SK-N-DZ (cell line): ENCODE measurements at places on chromosomes 2 and 18.

DNA sequence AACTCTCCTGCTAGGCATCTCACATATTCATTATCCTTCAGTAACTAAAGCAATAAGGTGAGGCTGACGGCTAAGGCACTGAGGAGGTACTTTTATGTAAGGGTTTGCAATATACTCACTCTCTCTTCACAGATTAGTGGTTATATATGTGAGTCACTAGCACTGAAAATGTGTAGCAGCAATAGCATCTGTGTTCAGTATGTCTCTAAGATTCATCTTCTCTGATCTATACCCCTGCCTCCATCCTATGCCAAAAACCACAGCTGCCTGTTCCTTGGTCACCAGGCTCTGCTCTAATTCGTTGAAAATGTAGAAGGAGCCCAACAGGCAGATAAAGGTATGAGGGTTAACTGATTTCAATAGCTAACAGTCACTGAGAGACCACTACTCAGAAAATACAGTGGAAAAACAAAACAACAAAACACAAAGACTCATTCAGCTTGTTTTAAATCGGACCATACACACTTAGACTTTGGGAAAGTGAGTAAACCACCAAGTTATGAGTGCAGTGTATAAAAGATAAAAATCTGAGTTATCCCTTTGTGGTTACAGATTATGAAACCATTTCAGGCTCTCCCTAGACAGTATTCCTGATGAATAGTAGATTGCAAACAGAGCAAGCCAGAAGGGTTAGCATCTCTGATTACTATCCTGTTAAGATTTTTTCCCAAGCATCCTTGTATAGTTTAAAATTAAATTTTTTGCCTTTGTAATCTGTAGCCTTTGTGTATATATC, 75.3 kb upstream of the CYP26B1 start:
- DNase-seq: no peak

DNA sequence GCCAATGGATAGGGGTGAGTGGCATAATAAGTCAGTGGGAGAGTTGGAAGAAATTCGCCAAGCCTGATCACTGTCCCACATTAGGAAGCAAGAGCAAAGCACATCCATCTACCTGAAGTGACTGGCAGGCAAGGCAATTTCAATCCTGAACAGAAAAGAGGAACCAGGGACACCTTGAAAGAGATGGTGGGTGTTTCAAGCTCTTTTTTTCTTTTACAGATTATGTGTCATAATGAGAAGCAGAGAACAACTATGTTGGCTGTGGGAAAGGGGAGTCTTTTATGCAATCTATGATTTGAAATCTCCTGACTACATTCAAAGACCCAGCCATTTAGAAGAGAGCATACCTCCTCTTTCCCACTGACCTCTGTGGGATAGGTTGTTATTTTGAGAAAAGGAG, 63.5 kb downstream of the TGIF1 start:
- no peak for DNase-seq

GRCh38 chr18:59001721-59002120, 137.0 kb downstream of the ZNF532 start:
- DNase-seq: no peak

GRCh38 chr2:25743132-25743830, 69.9 kb upstream of the DTNB start:
- no peak for DNase-seq

DNA sequence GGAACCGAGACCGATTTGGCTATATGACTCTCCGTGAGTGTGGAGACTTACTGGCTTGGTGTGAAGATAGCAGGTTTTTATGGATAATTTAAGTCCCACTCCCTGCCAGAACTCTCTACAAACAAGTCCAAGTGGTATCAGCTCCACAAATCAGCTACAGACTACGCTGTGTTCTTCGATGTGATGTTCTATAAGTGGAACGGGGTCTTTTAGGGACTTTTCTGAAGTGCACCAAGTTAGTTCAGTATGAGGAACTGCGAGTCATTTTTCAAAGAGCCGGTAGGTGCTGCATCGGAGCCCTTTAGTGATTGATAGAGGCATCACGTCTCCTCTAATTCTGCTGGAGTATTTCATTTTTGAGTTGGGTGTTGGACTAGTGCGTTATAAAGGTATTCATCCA, 107.1 kb downstream of the TSHZ1 start:
- no peak for DNase-seq

GRCh38 chr2:229815858-229816257, 101.5 kb upstream of the DNER start:
- DNase-seq: no peak

DNA sequence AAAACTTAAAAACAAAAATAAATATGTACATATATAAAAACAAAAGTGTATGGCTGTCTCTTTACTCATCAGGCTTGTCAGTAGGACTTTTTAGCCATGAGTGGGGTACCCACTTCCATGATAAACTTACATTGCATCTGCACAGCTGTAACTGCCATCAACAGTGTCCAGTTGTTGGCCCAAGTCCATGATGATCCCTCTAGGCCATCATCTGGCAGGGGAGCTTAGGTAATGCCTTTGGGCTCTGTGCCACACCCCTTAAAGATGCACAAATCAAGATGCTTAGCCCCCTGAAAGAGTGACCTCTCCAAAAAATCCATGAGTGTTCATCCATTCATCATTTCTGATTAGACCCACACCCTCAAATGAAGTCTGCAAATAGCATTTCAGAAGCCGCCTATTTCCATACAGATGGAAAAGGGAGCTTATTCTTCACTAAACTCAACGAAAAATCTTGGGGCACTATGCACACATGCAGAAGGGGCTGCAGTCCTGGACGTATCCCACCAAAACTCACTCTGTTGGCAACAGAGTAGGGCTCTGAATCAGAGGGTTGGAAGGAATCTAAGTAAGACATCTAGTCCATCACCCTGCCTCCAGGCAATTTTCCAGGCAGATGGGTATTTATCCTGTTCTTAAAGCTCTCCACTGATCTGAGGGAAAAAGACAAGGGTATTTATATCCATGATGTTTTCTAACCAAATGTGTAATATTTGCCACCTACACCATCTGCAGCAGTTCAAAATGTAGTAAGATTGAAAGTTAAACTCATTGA, 691.0 kb downstream of the ZEB2 start:
- no peak for DNase-seq

- DNase-seq: no peak
These were observed 8.0 kb upstream of the ANO7 start for GRCh38 chr2:241180495-241180894.

DNA sequence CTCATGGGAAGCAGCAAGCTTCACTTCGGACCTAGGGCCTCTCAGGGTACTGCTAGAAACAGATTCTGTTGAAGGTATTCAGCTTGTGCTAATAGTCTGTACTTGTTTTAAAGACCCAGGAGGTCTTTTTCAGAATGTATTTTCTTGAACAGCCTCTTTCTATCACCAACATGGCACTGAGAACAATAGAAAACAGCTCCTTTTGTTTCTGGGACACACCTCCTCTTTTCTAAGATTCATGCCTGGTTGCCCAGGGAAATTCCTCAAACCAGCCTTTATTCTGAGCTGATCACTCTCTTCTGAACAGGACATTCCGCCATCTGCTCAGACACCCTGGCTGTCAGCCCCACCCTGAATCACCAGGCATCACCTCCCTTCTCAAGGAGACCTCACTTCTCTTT, 389.6 kb downstream of the TGIF1 start:
- no peak for DNase-seq

DNA sequence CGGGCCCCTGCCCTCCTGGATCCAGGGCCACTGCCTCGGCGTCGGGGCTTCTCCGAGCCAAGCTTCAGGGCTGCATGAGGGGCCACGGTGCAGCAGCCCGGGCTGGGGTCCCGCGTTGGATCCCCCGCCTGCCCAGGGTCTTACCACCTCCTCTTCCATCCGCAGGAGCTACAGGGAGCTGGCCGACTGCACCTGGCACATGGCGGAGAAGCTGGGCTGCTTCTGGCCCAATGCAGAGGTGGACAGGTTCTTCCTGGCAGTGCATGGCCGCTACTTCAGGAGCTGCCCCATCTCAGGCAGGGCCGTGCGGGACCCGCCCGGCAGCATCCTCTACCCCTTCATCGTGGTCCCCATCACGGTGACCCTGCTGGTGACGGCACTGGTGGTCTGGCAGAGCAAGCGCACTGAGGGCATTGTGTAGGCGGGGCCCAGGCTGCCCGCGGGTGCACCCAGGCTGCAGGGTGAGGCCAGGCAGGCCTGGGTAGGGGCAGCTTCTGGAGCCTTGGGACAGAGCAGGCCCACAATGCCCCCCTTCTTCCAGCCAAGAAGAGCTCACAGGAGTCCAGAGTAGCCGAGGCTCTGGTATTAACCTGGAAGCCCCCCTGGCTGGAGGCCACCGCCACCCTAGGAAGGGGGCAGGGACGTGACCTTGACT, 52.1 kb downstream of the RAMP1 start:
- DNase-seq: no peak

DNA sequence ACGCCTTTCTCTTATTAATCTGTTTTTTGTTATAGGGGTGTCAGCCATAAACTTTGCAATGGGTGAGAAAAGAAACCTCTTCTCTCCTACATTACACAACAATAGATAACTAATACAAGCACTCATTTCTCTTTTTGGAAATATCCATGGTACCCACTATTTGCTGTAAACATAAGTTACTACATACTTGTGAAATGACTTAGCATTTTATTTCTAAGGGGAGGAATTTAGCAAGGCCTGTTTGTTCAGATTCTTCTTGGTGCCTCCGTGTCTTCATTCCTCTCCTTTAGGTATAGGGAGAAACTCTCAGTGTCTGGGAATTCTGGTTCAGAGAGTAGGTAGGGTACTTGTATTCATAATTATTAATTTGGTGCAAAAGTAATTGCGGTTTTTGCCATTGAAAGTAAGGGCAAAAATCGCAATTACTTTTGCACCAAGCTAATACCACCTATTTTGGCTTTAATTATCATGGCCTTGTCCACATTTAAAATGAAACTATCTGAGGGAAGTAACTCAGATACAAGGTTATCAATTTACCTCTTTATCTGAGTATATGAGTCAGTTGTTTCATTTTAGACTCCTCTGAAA, 134.8 kb downstream of the MREG start:
- DNase-seq: no peak

DNA sequence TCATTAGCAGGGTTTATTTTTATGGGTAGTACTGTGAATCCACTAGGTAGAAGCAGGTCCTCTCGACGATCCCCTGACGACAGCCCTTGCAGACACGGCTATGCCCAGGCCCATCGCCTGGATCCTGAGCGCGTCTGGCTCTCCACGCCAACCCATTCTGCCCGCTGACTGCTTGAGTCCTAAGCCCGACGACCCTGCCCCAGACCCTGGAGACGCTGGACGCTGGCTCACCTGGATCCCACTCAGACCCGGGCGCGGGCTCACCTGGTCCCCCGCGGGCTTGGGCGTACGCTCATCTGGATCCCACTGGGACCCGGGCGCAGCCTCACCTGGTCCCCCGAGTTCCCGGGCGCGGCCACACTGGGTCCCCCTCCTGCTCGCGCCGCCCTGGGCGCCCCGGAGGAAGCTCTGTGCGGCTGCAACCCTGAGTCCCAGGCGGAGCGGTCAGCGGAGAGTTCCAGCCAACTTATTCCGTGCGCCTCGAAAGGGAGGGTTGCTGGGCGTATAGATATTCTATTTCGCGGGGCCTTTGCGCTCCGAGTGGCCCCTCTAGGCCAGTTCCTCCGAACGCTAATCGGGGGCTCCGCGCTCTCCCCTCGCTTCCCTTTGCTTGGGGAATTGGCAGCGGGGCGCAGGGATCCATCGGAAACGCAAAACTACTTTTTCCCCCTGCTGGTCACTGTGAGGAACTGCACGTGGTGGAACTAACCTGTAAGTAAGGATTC, 22.4 kb upstream of the RMP24 start:
- peak; percentile 63 for DNase-seq

GRCh38 chr2:68279691-68280090, 27.4 kb upstream of the PPP3R1 start:
- no peak for DNase-seq

- DNase-seq: no peak
These were observed 95.3 kb downstream of the MREG start for GRCh38 chr2:215917953-215918620.

DNA sequence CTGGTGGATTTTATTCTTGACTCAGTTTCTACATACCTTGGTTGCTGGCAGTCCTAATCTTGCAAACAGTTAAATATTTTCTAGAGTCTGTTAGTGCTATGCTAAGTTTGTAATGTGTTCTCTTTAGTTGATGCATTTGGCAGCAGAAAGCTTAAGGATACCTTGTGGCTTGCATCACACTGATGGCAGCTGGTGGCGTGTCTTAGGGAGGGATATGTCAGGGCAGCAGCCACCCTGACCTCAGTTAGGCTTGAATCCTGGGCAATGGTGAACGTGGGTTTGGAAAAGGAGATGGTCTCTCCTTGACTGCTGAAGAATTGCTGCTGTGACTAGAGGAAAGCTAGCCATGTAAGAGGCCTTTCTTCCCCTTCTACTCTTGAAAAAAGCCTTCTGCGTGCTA, 4.2 kb downstream of the IAH1 start:
- DNase-seq: no peak

- no peak for DNase-seq
These were observed 33.4 kb downstream of the NEURL3 start for GRCh38 chr2:96471772-96472171.

DNA sequence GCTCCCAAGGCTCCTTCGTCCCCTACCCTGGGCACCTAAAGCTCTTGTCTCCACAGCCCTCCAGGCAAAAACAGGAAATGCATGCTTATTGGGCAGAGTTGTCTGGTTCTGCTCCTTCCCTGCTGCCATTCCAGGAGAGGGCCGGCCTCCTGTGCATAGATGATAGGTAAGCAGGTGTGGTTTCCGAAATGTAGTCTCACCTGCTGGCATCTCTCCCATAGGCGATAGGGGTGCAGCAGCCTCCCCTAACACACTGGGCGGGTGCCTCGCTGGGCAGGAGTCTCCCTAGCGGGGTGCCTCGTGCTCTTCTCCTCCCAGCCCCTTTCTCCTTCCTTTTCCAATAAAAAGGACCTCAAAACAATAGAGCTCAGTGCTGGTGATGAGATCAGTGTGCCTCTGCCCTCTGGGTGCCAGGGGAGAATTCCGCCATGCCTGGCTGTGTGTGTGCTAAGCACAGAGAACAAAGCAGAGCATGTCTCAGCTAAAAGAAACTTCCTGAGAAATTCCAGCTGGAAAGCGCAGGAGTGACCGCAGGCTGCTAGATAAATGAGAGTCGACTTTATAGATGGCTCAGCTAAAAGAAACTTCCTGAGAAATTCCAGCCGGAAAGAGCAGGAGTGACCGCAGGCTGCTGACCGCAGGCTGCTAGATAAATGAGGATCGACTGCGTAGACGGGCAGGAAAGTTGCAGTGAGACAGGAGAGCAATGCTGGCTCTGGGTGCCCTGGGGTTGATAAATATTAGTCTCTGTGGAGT, 11.3 kb upstream of the PXDN start:
- DNase-seq: no peak

- no peak for DNase-seq
These were observed 77.2 kb downstream of the ACKR3 start for GRCh38 chr2:236646871-236647270.

GRCh38 chr2:122864728-122865127, 1109.3 kb downstream of the TSN start:
- no peak for DNase-seq

GRCh38 chr2:215435280-215435869, 493 bp downstream of the FN1 start:
- DNase-seq: peak; percentile 47
